ENCODE measurements at places on chromosomes 7 and 10.

DNA sequence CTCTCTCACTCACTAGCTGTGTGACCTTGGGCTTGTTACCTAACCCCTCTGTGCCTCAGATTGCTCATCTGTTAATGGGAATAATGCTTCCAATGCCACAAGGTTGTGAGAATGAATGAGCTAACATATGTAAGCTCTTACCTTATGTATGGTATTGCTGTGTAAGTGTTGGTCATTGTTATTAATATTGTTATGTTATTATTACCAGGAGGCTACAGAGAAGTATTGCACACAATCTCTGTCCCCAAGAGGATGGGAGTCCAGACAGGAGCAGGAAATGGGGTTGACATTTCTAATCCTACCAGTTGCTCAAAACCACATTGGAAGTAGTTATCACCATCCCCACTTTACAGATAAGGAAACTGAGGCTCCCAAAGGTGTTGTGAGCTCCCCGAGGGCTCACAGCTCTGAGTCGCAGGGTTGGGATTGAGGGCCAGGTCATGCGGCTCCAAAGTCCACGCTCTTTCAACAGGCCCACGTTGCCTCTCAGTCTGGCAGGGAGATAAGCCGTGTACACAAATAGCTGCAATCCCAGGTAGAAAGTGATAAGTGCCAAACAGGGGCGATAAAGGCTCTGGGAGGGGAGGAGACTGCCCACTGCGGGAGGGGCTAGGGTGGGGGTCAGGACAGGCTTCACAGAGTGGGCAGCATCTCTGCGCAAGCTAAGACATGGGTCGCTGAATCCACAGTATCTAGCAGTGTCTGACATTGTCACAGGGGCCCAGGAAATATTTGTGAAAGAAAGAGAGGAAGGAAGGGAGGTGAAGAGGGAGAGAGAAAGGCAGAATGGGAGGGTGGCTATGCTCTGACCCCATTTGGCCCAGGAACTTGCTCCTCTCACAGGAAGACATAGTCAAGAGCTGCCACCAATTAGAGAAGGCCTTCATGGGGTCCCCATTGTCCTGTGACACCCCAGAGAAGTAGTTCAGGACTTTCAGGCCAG lies 9.6 kb upstream of the ZMIZ1 start:
- no peak for DNase-seq

DNA sequence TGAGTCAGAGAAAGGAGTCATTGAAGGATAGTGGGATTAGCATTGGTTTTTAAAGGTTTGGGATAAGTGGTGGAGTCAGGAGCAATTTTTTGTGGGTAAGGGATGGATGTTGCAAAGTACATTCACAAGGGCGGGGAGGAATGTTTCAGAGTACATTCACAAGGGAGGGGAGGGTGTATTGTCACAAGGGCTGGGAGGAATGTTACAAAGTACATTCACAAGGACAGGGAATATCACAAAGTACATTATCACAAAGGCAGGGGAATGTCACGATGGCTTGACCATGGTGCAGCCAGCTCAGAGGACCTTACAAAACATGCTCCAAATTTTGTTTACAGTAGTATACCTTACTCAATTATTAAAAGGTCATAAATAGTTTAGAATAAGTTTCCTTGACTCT lies 30.3 kb downstream of the C1GALT1 start:
- no peak for DNase-seq

DNA sequence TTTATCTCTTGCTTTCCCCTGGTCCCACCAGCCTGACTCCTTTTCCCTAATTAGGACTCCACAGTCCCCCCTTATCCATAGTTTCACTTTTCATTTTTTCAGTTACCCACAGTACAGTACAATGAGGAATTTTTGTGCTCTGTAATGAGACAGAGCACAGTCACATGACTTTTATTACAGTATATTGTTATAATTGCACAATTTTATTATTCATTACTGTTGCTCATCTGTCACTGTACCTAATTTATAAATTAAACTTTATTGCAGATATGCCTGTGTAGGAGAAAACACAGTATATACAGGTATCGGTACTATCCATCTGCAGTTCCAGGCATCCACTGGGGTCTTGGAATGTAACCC lies 125.4 kb downstream of the KCNMA1 start:
- no peak for DNase-seq

DNA sequence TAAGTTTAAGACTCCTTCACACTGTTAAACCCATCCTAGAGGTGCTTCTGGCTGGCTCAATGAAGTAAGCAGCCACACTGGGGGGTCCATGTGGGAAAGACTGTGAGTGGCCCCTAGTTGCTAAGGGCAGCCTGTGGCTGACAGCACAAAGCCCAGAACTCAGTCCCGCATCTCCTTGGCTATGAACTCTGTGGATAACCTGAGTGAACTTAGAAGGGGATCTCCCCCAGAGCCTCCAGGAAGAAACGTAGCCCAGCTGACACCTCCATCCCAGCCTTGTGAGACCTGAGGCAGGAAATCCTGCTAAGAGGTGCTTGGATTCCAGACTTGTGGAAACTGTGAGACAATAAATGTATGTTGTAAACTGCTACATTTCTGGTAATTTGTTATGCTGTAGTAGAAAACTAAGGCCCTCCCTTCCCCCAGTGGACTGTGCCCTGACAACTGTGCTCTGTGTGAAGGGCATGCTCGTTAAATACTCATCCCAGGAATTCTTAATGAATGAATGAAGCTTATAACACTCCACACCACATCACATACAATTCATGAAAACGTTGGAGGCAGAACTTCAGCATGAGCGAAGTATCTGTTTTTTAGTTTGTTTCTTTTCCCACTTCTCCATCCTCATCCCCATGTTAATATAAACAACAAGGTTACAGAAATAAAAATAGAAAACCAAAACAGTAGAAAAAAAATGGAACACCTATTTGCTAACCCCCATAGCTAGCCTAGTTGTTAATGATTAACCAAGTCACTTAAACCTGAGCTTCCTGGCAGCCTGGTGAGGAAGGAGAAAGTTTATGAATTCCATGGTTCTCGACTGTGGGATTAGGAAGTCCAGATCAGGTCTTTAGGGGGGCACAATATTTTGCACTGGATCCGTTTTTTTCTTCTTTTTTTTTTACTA lies 36.8 kb upstream of the AOAH start:
- no peak for DNase-seq

GRCh38 chr7:120998996-120999565 lies 10.6 kb downstream of the CPED1 start:
- no peak for DNase-seq

DNA sequence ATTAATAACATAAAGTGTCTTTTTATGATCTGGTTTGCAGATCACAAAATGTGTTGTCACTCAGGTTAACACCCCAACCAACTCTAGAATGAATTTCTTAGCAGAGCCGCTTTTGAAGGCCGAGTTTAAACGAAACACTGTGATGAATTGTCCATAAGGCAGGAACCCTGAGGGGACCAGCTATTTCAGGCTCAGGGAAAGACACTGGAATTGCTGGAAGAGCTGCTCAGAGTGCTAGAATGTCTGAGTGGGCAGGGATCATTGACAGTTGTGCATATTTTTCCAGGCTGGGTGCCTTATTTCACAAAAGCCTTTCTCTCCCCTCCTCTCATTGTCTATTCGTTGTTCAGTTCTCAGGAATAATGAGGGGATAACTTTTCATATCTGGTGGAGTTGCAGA lies 68.7 kb upstream of the PRKG1 start:
- DNase-seq: no peak

DNA sequence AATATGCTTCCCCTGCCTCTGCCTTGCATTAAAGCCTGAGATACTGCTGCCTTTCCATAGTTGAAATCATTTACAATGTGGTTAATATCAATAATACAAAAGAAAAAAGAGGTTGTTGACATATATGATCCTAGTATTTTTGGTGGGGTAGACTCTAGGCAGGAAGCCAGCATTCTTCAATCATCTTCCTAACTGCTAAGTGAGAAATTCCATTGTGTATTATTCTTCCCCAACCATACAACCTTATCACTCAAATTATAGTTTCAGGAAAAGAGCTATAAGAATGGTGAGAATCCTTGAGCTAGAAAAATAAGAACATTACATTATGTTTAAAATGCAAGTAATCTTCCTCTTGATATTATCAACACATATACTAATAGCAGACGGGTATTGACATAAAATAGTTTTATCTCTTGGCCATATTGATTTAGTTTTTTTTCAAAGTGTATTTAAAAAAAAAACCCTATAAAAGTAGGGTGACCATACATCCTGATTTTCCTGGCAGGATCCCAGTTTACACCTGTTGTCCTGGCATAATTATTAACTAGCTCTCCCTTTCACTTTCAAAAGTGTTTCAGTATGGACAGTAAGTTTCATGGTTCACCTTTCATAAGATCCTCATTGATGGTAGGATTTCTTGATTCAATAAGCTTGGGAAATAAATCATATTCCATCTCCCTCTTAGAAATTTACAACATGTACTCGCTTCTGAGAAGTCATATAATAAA lies 33.4 kb upstream of the WASL start:
- no peak for DNase-seq

DNA sequence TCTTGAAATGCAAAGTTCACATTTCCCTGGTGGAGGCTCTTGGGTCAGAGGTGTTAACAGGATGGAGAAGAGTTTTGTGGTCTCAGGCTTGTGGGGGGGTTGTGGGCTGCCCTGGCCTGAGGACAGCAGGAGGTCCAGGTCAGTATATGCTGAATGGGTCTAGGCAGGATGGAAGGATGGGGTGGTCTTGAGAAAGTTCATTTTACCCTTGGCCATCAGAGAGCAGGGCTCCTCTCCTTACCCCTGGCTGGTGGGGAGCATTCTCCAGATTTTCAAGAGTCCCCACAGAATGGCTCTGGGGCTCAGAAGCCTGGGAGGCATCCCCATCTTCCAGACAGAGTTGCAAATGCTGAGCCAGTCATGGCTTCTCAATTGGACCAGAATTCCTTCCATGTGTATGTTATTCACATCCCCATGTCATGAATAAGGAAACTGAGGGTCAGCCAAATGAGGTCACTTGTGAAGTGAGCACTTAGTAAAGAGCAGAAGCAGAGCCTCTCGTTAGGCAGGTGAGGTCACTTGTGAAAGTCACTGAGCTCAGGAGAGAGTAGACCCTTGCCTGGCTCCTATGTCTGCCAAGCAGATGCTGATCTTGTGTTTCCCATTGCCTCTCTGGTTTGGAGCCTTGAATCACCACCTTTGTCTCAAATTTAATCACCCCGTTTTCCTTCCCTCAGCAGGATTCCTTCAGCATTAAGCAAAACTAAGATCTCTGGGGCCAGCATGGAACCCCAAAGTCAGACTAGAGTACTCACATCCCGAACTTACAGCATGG lies 33.0 kb downstream of the MBL2 start:
- no peak for DNase-seq

DNA sequence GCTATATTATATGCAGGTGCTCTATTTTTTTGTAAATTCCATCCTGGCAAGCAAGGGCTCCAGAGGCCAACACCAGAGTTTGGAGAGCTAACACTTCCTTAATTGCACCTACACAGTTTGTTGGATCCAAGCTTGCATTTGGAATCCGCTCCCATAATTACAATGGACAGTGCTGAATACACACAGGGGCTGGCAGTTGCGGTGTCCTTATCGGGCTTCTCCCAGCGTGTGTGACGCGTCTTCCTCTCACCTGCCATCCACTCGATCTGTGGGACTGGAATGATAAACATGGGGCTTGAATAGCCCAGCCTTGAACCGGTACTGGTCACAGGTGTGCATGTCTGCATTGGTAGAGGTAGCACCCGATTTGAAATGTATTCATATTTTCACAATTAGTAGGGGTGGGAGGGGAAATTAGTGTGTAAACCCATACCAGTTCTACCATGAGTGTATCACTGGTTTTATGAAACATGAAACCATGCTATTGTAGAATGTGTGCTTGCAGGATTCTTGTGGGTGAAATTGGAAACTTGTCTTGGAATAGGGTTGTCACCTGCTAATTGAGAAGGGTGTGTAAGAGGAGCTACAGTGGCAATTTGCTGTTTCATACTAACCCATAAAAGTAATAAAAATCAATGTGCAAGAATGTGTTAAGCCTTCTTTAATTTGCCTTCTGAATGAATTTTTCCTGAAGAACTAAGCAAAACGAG lies 316.5 kb downstream of the WDR11 start:
- no peak for DNase-seq

DNA sequence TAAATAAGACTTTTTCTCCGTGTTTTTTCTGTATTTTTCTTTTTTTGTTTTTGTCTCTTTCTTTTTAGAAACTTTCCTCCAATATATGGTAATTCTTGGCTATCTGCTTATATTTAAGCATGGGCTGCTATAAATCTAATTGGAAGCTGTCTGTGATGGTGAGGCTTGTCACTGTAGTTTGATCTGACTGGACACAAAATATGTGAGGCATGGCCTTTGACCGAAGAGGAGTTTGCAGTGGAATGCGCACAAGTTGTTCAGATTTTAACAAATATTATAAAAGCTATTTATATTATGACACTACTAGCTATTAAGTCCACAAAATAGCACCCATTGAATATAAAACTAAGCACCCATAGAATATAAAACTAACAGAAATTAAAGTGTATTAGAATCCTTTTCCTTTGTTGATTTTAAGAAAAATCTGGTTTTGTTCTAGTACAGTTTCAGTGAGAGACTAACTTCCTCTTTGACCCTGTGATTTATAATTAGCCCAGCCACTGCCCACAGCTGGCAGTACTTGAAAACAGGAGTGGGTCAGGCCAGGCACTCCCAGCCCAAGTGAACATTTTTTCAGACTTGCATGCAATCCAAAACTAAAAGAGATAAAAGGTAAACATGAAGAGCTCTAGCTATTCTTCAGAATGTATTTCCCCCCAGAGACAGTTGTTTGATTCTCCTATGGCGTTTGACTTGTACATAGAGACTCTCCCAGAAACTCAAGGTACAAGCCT lies 69.9 kb upstream of the FGL2 start:
- DNase-seq: no peak

- no peak for DNase-seq
Observed at GRCh38 chr10:110601581-110601980, 34.1 kb downstream of the SMC3 start.

- DNase-seq: no peak
Observed at GRCh38 chr7:156169474-156170370, 357.5 kb upstream of the SHH start.

DNA sequence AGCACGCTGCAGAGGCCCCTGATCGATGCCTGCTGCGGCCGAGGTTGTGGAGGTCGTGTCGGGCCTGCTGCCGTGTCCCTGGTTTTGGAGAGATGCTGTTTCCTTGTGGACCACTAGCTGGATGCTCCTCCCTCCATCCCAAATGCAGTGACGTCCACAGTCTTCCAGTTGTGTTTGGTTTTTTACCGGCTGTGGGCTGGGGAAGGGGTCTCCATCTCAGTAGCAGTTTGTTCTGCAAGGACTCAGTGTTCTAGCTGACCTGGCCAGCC lies 143.0 kb upstream of the SHH start:
- no peak for DNase-seq

- DNase-seq: no peak
Observed at GRCh38 chr7:41861642-41862041, 158.8 kb upstream of the INHBA start.

DNA sequence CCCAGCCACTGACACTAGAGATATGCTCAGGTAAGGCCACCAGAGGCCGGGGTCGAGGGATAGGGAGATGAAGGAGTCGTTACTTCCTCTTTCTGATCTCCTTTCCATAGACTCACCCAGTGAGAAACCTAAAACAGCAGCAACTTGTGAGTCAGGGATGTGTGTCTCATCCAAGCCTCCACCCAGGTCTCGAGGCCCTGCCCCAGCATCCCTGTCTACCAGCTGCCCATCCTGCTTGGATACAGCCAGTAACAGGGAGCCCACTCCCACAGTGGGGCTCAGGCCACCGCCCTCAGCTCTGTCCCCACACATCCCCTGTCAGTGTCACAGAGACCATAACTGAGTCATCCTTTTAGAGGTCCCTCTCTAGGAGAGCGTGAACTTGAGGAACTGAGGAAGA lies 49.6 kb upstream of the CHST15 start:
- DNase-seq: no peak

- no peak for DNase-seq
Observed at GRCh38 chr10:47101807-47102206, 190.6 kb downstream of the PTPN20 start.

GRCh38 chr10:79249186-79250121 lies 97.8 kb upstream of the PPIF start:
- no peak for DNase-seq
